DMS153 (cell line): ENCODE measurements at places on chromosomes 16 and 17.
A peak's percentile ranks its signal among the peaks of the same experiment; 100 is the strongest.

DNA sequence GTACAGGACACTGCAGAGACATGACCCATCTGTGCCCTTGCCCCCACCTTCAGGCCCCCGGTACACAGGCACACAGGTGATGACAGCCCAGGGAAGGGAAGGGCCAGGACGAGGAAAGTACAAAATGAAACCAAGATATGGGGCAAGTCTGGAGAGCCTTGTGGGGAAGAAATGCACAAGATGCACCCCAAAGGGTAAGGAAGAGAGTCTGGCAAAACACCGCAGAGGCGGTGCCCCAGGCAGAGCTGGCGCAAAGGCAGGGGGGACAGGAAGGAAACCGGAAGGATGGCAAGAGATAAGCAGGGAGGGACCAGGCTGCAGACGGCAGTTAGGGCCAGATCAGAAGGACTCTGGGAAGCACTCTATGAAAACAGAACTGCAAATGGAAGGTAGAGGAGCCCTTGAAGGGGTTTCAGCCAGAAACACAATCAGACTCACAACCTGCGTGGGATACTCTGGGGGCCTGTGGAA, 81.4 kb downstream of the SLC39A11 start:
- DNase-seq: no peak

- no peak for DNase-seq
These were observed 9.5 kb upstream of the CENPT start for GRCh38 chr16:67856927-67857546.

- no peak for DNase-seq
These were observed 57.7 kb upstream of the NLK start for GRCh38 chr17:27984816-27985215.

GRCh38 chr16:578870-579405, 9.2 kb downstream of the PIGQ start:
- no peak for DNase-seq

DNA sequence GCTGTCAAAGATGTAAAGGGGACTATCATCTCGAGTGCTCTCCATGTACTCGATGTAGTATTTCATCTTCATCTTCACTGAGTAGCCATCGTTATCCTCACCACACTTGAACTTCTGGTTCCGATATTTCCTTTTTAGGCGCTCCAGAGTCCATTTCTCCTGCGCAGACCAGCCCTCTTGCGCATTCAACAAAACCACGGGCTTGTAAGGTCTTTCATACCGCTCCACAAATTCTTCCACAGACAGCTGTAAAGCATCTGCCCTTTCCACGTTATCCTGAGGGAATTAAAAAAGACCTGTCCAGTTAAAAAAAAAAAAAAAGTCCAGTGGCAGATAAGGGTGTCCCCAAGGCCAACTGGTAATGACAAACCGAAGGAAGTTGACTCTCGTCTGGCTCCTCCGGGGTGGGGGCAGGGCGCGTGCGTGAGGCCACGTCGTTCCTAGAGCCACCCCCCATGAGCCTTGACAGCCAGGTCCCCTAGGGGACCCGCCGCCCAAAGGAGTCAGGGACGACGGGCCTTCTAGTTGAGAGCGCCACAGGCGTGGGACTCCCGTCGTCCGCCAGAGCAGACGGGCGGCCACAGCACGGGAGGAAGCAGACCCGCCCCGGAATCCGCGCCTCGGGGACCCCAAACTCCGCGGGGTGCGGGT, 701 bp downstream of the JMJD6 start:
- DNase-seq: no peak

GRCh38 chr16:20289571-20289970, 37.7 kb downstream of the GP2 start:
- no peak for DNase-seq

DNA sequence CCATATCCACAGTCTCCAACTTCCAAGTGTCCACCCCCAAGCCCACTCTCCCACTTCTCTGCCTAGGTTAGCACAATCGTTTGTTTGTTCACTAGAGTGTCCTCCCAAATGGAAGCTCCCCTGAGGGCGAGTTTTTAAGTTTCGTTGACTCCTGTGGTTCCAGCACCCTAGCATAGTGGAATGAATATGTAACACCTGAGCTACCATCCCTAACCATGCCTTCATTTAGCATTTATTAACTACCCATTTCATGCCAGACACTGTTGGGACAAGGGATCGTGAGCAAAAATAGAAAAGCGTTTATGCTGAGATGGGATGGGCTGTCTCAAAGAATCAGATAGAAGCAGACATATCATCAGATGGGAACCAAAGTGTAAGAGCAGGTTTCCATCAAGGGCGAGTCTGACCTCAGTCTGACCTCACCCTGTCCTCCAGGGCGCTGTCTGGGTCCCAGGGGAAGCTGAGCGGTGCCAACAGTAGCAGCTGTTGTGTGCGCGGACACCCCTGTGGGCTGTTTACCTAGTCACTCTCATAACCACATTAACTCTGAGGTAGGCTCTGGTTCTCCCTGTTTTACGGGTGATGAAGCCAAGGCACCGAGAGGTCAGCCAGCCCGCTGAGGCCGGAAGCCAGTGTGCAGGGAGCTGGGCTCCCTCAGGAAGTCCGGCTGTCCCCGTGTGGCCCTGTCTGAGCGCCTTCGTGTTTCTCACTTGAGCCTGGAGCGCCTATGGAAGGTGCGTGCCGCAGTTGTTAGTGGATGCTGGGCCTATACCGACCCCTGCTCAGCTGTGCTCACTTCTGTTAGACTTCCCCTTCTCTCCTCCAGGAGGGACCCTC, 6.2 kb downstream of the CNP start:
- peak; percentile 68 for DNase-seq

- no peak for DNase-seq
These were observed 16.4 kb downstream of the TADA2A start for GRCh38 chr17:37422971-37423625.

GRCh38 chr16:21076186-21076883, 74.3 kb downstream of the DNAH3 start:
- no peak for DNase-seq

DNA sequence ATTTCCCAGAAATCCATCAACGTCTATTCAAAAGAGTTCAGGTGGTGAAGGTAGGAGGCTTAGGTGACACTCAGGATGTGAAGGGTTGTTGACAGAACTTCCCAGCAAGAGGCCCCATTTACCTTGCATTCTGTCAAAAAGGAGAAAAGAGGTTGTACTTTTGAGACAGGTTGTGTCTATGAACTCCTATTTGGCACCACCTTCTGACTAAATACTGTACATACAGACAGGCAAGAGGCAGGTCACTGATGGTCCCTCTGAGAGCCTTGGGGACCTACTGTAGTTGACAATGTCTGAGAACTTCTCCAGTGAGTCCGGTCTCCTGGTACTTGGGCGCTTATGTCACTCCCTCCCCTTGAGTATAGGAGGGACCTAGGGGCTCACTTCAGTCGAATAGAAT, 479.3 kb upstream of the ZFHX3 start:
- DNase-seq: no peak

GRCh38 chr17:3658784-3659449, 9.5 kb downstream of the TAX1BP3 start:
- no peak for DNase-seq

DNA sequence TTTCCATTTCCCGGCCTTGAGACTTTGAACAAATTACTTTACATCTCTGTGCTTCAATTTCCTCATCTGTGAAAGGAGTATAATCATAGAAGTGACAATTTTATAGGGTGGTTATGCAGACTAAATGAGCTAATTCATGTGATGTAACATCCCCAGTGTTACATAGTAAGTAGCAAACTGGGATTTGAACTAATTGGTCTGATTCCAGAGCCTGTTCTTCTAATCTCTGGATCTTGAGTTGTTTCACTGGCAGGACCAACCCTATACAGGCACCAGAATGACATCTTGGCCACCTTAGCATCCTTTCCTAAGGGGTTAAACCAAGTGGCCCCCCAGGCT, 77.7 kb downstream of the AATF start:
- no peak for DNase-seq

DNA sequence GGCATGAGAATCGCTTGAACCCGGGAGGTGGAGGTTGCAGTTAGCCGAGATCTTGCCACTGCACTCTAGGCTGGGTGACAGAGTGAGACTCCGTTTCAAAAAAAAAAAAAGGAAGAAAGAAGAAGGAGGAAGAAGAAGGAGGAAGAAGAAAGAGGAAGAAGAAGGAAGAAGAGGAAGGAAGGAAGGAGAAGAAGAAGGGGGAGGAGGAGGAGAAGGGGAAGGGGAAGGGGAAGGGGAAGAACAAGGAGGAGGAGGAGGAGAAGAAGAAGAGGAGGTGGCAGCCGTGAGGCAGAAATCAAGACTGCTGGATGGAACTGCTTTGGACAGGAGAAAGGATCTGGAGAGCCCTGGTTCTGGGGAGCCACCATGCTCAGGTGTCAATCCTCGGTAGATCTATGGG, 29.7 kb upstream of the PEMT start:
- no peak for DNase-seq

DNA sequence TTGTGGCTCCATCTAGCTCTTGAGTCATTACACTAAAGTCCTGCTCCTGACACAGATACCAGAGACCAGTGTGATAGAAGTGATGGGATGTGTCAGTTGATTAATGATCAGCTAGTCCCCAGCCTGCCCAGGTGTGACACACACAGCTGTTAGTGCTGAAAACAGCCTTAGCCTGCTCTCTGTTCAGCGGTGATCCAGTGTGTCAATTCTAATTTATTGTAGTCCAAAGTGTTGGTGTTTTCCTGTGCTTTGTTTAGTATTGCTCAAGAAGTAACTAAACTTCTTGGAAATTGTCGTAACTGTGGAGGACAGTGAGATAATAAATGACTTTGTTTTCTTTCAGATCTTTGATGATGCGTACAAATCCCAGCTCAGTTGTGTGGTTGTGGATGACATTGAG, 92.3 kb downstream of the WNT3 start:
- DNase-seq: no peak

- no peak for DNase-seq
These were observed 7.4 kb downstream of the KIFC3 start for GRCh38 chr16:57794849-57795430.

- no peak for DNase-seq
These were observed 96.5 kb downstream of the ANKRD11 start for GRCh38 chr16:89393738-89394406.

- DNase-seq: no peak
These were observed 4.3 kb upstream of the EZH1 start for GRCh38 chr17:42748908-42749798.

- no peak for DNase-seq
These were observed 12.7 kb upstream of the FAM20A start for GRCh38 chr17:68613739-68614298.

GRCh38 chr16:48607056-48607825, 2.7 kb downstream of the N4BP1 start:
- DNase-seq: no peak

GRCh38 chr16:57270221-57271062, 14.0 kb downstream of the PLLP start:
- no peak for DNase-seq

GRCh38 chr17:51275381-51275780, 15.0 kb downstream of the UTP18 start:
- DNase-seq: no peak

DNA sequence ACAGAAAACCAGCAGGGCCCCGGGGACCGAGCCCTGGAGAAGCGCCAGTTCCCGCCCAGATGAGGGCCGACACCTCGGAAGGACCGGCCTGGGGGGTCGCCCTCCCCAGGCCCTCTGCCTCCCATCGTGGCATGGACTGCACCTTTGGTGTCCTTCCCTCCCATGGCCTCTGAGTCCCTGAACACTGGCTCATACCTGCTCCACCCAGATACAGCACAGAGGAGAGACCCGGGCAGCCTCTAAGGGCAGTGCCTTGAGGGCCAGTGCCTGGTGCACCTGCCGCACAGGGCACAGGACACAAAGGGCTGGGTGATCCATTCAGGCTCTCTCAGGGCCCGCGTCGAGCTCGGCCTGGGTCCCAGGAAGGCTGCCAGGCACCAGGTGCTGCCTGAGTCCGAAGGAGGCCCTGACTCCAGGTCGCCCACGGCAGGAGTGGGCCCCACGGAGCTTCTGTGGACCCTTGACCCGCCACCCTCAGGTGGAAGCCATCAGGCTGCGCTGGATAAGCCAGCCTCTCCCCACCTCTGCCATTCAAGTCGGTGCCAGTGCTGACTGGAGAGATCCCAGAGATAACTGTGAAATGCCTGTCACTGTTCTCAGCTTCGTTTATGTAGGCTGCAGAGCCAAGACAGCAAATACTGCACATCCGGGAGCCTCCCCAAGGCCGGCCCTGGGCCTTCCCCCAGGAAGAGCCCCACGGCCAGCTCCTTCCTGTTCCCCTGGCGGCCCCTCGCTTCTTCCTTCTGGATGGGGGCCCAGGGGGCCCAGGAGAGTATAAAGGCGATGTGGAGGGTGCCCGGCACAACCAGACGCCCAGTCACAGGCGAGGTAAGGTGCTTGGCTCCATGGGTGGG, at the start of gene ZG16B:
Gene ZG16B, plus strand, starts transcription at position 803 of the 854 bp plus-strand sequence. CDS start 139 bp downstream, outside the sequence.
- no peak for DNase-seq

- DNase-seq: peak; percentile 23
These were observed 7.4 kb upstream of the PMFBP1 start for GRCh38 chr16:72179204-72179970.

DNA sequence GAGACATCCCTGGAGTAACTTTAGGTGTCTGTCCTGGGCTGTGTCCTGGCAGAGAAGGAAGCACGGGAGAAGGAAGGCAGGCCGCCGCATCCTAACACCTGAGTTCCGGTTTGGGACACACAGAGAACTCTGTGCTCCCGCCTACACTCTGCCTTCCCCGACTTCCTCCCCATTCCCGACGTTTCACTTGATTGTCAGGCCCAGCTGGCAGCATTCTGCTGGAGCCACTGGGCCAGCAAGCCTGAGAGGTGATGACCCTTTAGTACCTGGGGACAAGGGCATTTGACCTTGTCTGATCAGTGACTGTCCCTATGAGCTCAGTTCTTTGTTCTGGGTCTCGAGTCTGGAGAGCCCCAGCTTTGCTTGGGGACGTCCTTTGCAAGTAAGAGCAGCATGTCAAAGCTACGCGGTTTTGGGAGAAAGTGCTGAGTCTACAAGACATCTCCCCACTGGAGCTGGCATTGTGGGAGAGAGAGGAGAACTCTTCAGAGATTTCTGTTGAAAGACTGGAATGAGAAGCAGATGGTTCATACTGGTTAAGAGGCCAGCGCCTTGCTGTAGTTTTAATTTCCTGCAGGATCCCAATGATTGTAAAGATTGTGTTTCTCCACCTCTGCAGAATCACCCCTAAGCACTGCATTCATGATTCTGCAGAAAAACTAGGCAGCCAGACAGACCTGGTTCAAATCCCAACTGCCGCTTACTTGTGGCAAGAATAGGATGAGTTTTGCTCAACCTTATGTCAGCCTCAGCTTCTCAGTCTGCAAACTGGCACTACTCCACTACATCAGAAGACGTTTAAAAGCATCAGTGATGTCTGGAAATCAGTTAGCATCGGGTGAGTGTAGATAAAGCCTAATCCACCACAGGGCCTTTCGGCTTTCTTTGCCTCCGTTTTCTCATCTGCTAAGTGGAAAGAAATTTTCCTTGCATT, 20.6 kb downstream of the ABAT start:
- no peak for DNase-seq

DNA sequence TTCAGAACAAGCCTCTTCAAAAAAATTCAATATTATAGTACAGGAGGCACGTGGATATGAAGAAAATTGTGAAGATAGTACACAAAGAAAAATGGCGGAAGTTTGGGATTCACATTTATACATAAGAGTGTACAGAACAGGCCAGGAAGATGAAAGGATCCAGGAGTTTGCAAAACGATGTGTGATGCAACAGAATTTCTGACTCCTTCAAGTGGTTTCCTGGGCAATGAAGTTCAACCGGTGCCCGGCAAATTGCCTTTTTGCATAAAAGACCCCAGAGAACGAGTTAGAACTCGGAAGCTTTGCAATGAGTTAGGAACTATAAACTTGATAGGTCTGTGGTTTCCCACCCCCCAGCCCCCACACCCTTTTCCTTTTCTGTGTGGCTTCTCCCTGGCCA, 189.1 kb downstream of the SALL1 start:
- no peak for DNase-seq
